ENCODE measurements at places on chromosomes 1 and 21.

GRCh38 chr1:161241682-161242081 lies 3.7 kb upstream of the NR1I3 start:
- DNase-seq = no peak

DNA sequence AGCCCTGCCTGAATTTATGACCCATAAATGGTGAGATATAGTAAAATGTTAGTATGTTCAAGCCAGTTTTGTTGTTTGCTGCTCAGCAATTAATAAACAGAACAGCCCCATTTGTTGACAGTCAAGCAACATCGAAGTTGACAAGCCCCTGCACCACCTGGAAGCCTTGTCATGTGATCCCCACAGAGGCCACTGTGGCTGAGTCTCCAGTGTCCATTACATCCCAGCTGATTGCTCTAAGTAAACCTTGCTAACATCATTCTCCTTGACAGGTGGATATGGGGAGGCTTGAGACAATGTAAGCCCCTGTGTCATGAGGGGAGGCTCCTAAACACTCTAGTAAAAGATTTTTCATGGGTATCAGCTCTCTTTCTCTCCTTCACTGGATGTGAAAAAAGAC lies 17.5 kb upstream of the TACSTD2 start:
- DNase-seq = no peak

DNA sequence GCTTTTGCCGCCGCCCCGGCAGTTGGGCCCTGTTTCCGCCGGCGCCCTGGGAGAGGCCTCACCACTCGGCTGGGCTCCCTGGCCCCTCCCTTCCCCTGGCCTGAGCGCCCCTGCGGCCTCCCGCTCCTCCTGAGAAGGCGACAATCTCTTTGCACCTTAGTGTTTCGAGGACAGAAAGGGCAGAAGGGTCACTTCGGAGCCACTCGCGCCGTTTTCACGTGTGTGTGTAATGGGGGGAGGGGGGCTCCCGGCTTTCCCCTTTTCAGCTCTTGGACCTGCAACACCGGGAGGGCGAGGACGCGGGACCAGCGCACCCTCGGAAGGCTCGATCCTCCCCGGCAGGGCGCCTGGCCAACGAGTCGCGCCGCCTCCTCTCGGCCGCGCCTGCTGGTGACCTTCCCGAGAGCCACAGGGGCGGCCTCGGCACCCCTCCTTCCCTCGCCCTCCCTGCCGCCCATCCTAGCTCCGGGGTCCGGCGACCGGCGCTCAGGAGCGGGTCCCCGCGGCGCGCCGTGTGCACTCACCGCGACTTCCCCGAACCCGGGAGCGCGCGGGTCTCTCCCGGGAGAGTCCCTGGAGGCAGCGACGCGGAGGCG lies 432 bp upstream of the SIM2 start:
- DNase-seq = no peak

DNA sequence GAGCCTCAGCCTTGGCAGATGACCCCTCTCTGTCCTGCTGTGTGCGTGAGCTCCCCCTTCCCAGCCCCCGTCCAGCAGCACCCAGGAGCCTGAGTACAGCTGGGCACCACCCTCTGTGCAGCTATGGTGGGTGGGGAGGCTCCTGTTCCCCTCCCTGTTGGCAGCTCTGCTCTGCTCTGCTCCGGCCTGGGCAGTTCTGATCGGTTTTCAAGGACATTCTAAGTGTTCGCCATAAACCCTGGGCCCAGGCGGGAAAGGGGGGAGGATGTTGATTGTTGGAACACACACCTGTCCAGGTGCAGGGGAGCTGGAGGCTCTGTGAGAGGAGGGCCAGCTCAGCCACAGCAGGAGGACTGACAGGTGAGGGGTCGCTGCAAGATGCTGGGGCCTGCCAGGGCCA lies at the start of gene CLCNKB:
Gene CLCNKB, plus strand, starts transcription at position 262 of the 400 bp plus-strand sequence. CDS start 711 bp downstream, outside the sequence.
- DNase-seq = no peak

- DNase-seq = peak; percentile 64
Observed at GRCh38 chr1:231776010-231776756, 149.6 kb downstream of the DISC1 start.

DNA sequence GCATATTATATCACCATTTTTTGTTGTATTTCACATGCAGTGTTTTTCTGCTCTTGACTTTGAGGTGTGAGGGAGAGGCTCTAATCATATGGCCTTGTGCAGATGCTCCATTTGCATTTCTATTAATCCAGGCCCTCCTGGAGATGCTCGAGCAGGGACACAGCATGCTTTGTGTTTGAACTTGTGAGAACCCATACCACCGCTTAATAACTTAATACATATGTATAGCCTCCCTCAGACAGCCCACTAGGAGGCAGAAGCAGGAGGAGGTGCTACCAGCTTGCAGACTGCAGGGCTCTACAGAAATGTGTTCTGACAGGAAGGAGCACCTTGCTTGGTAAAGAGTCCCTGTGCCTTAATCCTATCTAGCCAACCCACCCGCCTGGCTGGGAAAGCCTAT lies 155.2 kb downstream of the BARHL2 start:
- no peak for DNase-seq

DNA sequence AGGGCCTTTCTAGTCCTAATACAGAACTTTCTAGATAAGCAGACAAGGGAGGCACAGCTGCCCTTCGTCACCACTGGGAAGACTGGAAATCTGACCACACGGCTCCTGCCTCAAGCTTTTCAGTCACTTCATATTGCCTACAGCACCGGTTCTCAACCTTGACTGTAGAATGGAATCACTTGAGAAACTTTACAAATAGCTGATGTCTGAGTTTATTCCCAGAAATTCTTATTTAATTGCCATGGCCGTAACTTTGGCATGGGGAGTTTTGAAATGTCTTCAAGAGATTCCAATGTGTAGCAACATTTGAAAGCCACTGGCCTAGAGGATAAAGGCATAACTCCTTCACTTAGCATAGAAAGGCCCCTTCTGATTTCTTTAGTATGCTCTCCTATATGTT lies 42.4 kb upstream of the STMN1 start:
- DNase-seq = no peak

DNA sequence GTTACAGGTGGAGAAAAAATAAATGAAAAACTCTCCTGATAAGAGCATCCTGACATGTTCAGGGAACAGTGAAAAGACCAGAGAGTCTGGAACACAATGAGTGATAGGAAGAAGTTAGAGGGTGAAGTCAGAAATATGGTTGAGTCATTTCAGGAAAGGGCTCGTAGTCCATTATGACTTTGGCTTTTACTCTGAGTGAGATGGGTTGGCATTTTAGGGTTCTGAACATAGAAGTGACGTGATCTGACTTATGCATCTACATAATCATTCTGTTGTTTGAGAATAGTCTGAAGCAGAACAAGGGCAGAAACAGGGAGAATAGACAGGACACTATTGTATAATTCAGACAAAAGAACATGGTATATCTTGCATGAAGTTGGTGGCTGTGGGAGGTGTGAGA lies 5.8 kb downstream of the HMCN1 start:
- DNase-seq = no peak

DNA sequence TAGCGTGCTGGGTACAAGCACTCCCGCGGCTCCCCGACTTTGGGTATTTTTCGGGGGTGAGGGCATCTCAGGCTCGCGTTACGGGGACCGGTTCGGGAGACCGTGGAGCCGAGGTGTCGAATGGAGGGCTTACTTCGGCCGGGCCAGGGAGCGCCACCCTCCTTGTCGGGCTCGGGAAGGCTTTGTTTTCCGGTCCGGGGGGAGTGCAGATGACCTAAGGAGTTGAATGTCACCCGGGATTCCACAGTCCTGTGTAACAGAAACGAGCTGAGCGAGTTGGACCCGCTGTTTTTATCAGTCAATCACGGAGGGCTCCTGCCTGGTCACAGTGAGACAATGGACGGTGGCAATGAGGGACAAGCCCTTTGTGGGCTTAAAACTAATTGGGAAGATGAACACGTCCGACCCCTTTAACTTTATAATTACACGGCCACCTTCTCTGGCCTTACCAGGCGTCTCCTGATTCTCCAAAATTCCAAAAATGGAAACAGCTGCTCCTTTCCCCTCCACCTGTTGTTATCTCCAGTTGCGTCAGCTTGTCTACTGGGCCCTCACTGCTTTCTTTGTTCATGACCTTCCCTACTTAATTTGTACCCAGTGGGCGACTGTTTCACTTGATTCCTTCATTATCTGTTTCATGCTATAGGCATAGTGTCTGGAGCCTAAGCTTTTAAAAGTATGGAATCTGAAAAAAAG lies 929 bp upstream of the TRIM45 start:
- no peak for DNase-seq
